ENCODE measurements at places on chromosomes 3 and 15. TPM values are rescaled to one million over a fixed set of nuclear protein-coding genes. Genes with fewer than 3 reads are reported as not detected.
A peak's percentile ranks its signal among the peaks of the same experiment; 100 is the strongest.

DNA sequence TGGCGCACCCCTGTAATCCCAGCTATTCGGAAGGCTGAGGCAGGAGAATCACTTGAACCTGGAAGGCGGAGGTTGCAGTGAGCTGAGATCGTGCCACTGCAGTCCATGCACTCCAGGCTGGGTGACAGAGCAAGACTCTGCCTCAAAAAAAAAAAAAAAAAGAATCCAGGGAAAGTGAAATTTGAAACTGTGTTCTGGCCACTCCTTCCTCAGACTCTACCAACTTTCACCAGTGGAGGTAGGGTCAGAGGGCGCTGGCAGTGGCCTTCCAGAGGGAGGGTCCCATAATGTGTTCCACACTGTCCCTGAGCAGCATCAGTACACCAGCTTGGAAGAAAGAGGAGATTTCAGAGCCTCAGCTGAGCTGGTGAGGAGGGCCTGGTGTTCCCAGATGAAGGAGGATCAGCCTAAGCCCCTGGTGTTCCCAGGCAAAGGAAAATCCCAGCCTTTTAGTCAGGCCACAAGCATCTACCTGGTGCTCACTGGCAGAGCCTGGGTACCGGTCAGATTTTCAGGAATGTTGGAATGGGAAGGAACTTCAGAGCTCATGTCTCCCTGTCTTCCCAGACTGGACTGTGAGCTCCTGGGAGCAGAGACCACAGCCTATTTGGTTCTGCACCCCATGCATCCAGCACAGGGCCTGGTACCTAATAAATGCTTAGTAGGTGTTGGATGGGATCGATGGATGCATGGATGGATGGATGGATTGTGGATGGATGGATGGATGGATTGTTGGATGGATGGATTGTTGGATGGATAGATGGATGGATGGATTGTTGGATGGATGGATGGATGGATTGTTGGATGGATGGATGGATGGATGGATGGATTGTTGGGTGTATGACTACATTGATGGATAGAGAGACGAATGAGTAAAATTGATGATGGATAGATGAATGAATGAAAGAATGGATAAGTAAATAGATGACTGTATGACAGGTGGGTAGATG, 117.9 kb downstream of the CORO2B start:
- DNase-seq = no peak

- no peak for DNase-seq
Observed at GRCh38 chr3:195070336-195070735, 200.6 kb downstream of the XXYLT1 start.

DNA sequence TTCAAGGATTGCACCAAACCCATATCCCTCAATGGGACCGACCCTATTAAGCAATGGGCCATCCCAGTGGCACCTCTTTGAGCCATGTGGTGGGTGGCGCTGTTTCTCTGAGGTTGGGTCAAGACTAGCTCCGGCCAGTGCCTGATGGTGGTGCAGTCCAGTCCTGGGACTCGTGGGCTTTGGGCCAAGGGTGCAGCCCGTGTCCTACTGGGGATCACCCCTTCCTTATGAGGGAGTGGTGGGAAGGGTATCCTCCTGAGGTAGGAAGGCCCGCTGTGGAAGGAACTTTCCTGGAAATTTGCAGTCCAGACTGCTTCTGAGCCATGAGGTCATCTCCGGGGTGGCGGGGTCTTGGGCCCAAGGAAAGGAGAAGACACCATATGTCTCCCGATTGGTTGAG, 231.6 kb downstream of the SNRPN start:
- no peak for DNase-seq

- DNase-seq = no peak
Observed at GRCh38 chr15:58040150-58040549, 25.4 kb downstream of the ALDH1A2 start.

- no peak for DNase-seq
Observed at GRCh38 chr15:51283026-51283425, 55.4 kb downstream of the CYP19A1 start.

DNA sequence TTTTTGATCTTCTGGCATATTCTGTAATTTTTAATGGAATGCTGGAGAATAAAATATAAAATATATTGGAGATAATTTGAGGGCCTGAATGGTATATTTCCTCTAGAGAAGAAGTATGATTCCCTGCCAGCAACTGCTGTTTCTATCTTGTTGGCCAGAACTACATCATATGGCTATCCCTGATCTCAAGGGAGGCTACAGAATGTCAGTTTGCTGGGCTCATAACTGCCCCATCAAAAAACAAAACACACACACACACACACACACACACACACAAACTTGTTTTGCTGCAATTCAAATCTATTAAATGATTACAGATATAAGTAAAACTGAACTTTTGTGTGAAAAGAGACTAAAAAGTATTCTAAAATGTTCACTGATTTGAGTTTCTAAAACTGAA, 51.0 kb downstream of the RASA2 start:
- DNase-seq = no peak

DNA sequence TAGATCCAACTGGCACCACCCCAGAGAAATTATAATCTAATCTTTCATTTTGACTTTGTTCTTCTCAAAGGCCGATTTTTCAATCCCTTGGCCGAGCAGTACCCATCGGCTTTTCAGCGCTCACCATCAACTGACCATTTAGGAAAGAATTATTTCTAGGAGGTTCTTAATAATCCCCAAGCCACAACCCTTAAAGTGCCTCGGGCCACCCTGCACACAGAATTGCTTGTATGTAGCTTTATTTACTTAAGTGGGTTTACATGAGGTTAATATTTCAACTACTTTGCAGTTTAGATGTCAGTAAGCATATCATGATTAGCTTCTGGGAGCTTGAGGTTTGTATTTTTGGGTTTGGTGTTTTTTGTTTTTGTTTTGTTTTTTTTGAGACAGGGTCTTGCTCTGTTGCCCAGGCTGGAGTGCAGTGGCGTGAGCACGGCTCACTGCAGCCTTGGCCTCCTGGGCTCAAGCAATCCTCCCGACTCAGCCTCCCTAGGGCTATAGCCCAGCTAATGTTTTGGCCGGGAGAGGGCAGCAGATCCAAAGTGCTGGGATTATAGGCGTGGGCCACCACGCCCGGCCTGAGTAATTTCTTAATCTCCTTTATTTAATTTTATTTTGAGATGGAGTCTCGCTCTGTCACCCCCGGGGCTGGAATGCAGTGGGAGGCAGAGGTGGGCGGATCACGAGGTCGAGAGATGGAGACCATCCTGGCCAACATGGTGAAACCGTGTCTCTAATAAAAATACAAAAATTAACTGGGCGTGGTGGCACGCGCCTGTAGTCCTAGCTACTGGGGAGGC, 801 bp upstream of the CDAN1 start:
- DNase-seq = peak; percentile 14

DNA sequence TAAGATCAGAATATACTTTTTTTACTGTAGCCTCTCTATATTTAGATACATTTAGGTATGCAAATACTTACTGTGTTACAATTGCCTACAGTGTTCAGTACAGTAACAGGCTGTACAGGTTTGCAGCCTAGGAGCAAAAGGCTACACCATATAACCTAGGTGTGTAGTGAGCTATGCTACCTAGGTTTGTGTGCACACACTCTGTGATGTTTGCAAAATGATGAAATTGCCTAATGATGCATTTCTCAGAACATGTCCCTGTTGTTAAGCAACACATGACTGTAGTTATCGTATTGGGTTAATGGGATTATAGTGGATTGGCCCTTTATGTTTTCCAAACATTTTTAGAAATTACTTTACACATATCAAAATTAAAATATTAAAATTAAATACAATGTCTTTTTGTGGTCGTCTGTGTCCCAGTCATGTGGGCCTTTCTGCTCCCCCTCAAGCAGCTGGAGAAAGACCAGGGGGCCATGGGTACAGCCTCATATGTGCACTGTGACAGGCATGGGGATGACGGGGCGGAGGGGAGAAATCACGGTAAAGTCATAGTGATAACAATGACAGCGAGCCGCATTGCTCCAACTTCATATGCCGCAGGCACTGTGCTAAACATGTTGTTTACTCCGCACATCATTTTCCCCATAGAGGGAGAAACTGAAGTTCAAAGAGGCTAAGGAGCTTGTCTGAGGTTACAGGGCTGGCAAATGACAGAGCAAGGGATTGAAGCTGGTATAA, 27.4 kb upstream of the PLA2G4E start:
- no peak for DNase-seq

RBP2 gene
- polyA plus RNA-seq = 0.75 TPM
